ENCODE measurements at places on chromosomes 6 and 20.

- DNase-seq, result no peak
Observed at GRCh38 chr6:160110586-160111123, 11.0 kb upstream of the SLC22A1 start.

DNA sequence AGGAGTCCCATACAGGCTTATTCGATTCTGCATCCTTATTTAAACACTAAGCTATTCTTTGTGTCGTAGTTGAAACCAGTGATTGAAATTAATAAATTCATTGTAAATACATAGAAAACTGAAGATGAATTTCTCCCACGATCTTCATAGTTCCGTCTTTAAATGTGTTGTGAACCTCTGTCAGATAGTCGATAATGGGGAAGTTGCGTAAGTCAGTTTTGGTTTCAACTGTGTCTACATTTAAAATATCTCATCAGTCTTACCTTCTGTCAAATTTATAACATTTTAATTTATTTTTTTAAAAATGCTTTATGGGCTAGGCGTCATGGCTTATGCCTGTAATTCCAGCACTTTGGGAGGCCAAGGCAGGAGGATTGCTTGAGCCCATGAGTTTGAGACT is 12.7 kb downstream of the STX11 start:
- no peak for DNase-seq

GRCh38 chr20:40706977-40707582 is 18.0 kb upstream of the MAFB start:
- DNase-seq, result no peak

- DNase-seq, result peak; percentile 82
Observed at GRCh38 chr6:34243901-34244884, 4.6 kb downstream of the SMIM29 start.

GRCh38 chr6:83637953-83638352 is 70.9 kb downstream of the SNAP91 start:
- DNase-seq, result no peak

DNA sequence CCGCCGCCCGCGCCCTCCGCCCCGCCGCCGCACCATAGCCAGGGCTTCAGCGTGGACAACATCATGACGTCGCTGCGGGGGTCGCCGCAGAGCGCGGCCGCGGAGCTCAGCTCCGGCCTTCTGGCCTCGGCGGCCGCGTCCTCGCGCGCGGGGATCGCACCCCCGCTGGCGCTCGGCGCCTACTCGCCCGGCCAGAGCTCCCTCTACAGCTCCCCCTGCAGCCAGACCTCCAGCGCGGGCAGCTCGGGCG is 1.5 kb downstream of the FOXC1 start:
- DNase-seq, result peak; percentile 45

- DNase-seq, result peak; percentile 80
Observed at GRCh38 chr6:141464490-141464889, 668.2 kb upstream of the GJE1 start.

- DNase-seq, result peak; percentile 18
Observed at GRCh38 chr20:61896058-61896961, 169.4 kb downstream of the TAF4 start.

DNA sequence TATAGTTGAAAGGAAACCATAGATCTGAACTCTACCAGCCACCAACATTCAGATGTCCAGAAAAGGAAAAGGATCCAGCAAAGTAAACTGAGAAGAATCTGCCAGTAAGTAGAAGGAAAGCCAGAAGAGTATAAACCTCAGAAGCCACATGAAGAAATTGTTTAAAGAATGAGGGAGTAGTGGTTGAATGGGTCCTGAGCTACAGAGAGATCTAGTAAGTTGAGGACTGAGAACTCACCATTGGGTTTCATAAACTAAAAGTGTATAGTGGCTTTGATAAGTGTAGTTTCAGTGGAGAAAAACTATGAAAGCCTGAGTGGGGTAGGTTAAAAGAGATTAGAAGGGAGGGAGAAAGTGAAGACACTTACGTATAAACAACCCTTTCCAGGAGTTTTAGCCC is 32.0 kb upstream of the SUMO4 start:
- DNase-seq, result no peak

GRCh38 chr6:47071681-47072080 is 29.5 kb upstream of the ADGRF1 start:
- no peak for DNase-seq

GRCh38 chr6:39169448-39170344 is 54.7 kb upstream of the SAYSD1 start:
- no peak for DNase-seq

- no peak for DNase-seq
Observed at GRCh38 chr20:9581509-9581908, 67.1 kb downstream of the LAMP5 start.

- DNase-seq, result no peak
Observed at GRCh38 chr6:163175301-163175700, 239.2 kb upstream of the QKI start.

DNA sequence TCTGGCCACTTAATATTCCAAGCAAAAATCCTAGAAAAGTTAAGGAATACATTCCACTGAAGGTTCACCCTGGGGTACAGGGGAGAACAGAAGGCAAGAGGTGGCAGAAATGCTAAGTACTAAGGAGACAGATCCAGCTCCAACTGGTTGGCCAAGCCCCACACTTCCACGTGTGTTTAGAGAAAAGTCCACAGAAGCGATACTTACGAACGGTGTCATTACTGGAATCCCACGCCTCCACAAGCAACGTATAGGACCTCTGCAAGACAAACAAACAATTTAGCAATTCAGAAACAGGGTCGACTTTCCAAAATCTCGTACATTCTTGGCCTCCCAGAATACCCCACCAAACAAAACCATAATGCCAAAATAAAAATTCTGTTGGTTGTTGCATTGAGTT is 10.0 kb downstream of the JAG1 start:
- no peak for DNase-seq

DNA sequence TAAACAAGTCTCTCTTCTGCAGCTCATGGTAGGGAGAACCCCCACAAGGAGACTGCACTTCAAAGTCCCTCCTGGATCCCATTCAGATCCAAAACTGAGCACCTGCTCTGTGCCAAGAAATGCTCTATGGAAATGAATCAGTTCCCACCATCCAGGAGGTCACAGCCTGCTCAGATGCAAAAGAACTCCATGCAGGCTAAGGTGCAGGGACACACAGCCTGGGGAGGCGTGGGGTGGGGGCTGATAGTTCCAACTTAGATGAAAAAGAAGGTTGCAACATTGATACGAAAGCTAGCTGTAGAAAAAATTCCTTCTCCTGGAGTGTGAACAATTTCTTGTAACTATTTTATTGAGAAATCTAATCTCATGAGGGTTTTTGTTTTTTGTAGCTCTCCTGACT is 111.0 kb upstream of the TMEM170B start:
- peak; percentile 17 for DNase-seq

- no peak for DNase-seq
Observed at GRCh38 chr20:39094391-39094790, 132.2 kb downstream of the DHX35 start.

GRCh38 chr6:169014211-169015197 is 239.1 kb downstream of the THBS2 start:
- no peak for DNase-seq

- no peak for DNase-seq
Observed at GRCh38 chr6:41757931-41758640, 10.9 kb upstream of the PGC start.

DNA sequence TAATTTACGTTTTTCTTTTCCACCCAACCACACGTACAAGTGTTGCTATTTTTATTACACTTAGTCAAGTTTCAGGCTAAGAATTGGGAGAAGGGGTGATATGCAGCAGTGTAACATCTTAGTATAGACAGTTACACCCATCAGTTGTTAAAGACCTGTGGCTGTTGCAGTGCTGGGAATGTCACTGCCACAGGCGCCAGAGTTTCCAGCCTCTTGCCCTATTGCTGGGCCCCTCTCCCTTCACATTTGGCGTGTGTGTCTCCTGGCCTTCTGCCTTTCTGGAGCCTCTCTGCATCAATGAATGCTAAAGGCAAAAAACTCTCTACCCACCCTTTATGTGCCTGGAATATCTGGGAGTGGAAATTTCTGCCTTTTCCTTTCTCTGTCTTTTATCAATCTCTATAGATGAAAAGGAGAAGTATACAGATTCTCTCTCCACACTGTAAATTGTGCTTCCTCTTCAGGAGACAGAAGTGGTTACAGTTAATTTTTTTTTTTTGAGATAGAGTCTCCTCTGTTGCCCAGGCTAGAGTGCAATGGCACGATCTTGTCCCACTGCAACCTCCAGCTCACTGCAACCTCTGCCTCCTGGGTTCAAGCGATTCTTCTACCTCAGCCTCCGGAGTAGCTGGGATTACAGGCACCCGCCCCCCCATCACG is 73.0 kb downstream of the TIAM2 start:
- no peak for DNase-seq

DNA sequence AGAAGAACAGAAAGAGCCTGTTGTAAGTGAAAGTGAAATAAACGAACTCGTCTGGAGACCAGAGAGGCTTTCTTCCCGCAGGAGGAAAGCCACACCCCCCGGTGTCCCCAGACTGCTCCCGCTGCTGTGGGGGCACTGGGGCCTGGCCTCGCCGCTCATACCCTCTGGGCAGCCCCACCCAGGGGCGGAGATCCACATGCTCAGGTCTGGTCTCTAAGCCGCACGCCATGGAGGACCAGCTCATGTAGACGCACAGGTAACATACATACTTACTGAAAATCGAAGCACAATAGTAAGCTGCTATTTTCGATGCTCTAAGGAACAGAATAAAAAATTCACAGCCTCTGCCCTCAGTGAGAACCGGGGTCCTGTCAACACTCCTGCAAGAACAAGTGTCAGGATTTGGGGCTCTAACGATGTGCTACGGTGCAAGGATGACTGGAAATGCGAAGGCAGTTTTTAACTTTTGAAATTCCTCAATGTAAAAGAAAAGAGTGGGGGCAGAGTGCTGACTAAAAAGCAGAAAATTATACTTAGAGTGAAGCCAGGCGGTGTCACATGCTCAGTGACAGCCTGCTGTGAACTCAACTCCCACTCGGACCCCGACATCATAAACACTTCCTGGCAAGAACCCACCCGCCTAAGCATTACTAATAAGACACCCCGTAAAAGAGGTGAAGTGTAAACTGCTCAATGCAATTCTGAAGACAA is 110.5 kb downstream of the IRF4 start:
- no peak for DNase-seq

- DNase-seq, result no peak
Observed at GRCh38 chr6:134034478-134034877, 17.9 kb downstream of the SLC2A12 start.

- DNase-seq, result no peak
Observed at GRCh38 chr6:96724641-96725040, 112.6 kb downstream of the GPR63 start.

- DNase-seq, result no peak
Observed at GRCh38 chr6:15305496-15305895, 59.6 kb downstream of the JARID2 start.

- DNase-seq, result no peak
Observed at GRCh38 chr20:47998736-47999135, 213.5 kb upstream of the SULF2 start.

GRCh38 chr6:150800674-150801314 is 64.7 kb upstream of the MTHFD1L start:
- DNase-seq, result peak; percentile 13

GRCh38 chr20:23228912-23229311 is 121.7 kb upstream of the NXT1 start:
- peak; percentile 94 for DNase-seq

- DNase-seq, result no peak
Observed at GRCh38 chr6:158480989-158481388, 78.9 kb upstream of the TMEM181 start.

DNA sequence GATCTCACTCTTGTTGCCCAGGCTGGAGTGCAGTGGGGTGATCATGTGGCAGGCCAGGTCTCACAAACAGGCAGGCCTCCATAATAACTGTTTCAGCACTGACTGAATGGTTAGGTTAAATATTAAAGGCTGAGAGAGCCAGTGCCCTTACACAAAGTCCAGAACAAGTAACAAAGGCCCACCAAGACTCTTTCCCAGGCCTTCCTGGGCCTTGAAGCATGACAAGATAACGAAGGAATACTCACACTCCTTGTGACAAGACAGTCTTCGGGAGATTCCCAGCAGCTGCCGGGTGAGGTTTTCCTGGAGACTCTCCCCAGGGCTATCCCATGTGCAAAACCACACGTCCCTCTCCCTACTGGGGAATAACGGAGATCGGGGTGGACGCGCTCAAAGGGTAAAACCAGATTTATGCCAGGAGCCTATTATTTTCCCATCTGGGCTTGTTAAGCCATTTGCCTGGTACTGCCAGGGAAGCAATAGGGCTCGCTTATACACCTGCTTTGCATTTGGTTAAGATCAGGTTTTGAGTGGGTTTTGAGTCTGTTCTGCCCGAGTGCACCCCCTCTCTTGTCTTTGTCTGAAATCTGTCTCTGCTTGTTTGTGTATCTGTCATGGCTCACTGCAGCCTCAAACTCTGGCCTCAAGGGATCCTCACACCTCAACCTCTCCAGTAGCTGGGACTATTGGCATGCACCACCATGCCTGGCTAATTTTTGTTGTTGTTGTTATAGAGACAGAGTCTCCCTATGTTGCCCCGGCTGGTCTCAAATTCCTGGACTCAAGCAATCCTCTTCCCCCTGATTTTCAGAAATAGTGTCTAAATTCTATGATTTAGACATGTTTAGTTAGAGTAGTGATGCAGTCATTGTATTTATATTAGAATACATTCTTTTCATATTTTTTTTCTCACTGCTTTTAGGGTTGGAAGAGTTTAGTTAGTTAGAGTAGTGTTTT is 1.4 kb upstream of the ENPP3 start:
- no peak for DNase-seq

GRCh38 chr6:40559056-40559455 is 28.1 kb downstream of the LRFN2 start:
- no peak for DNase-seq

DNA sequence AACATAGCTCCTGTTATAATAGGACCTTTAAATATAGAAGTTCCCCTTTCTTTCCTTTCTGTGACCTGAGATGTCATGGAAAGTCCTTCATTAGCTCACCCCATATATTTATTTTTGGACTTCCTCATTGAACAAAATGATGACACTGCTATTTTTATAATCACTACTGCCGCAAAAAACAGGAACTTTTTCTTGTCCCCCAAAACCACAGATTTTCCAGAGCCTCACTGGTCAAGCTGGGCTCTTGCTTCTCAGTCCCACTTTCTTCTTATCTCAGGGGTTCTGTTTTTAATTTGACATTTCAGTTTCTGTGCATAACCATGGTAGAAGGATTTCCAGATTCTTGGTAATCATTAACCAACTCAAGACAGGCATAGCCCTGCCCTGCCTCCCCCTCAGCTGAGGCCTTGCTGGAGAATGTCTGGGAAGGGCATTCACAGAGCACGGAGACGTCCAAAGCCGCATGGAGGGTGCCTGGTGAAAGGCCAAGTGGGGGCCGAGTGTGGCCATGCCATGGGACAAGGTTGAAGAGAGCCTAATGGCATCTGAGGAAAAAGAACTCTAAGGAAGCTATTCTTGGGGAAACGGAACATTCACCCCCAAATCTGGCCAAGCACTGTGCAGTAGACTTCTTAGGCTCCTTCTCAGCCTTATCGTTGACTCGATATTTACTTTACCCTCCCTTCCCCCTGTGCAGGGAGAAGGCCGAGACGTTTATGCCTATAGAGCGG is 73.7 kb downstream of the EDN1 start:
- no peak for DNase-seq

- peak; percentile 46 for DNase-seq
Observed at GRCh38 chr20:62606551-62607201, 35.6 kb upstream of the SLCO4A1 start.
